COLO829 (cell line): ENCODE measurements at places on chromosomes 1 and 21.

GRCh38 chr1:160836561-160836960, 26.1 kb downstream of the CD244 start:
- DNase-seq, result no peak

GRCh38 chr1:210830034-210831028, 303.6 kb downstream of the KCNH1 start:
- DNase-seq, result peak; percentile 23

DNA sequence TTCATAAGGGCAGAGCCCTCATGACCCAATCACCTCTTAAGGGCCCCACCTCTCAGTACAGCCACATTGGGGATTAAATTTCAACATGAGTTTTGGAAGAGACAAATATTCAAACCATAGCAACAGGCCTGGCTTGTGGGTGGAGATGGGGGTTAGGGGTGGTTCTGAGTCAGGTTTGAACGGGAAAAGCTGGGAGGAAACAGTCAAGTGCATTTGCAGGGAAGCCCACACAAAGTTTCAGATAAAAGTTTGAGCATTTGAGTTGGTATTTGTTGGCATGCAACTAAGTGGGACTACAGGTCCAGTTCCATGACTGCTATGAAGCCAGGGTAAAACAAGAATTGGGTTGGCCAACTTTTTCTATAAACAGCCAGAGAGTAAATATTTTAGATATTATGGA, 21.0 kb upstream of the PADI2 start:
- DNase-seq, result no peak

GRCh38 chr1:231463541-231463940, 41.5 kb upstream of the EGLN1 start:
- no peak for DNase-seq

DNA sequence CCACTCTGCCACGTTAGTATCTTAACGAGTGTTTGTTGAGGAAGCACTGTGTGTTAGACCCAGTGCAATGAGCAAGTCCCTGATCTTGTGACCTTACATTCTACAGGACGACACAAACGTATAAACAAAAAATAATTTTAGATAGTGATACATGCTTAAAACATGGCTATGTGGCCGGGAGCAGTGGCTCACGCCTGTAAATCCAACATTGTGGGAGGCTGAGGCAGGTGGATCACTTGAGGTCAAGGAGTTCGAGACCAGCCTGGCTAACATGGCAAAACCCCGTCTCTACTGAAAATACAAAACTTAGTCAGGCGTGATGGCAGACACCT, 19.6 kb downstream of the MTX1 start:
- DNase-seq, result no peak

- DNase-seq, result peak; percentile 92
Measured at GRCh38 chr1:160681066-160681890, 30.3 kb downstream of the CD48 start.

GRCh38 chr1:198424441-198424840, 116.0 kb downstream of the ATP6V1G3 start:
- DNase-seq, result no peak

DNA sequence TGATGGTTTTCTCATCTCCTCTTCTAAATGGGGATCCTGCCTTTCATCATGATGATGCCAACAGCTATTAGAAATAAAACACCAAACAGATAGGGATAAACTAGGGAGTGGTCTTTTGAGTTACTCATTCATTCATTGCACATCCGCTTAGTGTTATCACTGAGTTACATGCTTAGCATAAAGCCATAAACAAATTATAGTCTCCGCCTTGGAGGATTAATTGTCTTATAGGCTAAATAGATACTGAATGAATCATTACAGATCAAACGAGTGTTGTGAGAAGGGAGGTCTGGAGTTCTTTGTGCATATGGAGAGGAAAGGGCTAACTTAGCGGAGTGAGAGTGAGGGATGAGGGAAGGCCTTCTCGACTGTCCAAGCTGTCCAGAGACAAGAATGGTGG, 19.8 kb upstream of the GUCA2B start:
- DNase-seq, result no peak

DNA sequence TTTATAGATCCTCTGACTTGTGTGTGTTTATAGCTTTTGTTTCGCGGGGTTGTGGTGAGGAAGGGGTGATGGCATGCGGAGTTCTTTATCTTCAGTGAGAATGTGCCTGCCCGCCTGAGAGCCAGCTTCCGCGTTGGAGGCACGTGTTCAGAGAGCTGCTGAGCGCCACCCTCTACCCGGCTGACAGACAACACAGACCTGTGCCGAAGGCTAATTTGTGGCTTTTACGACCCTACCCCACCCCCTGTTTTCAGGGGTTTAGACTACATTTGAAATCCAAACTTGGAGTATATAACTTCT, 14.4 kb upstream of the CD101 start:
- DNase-seq, result no peak

- no peak for DNase-seq
Measured at GRCh38 chr1:182213163-182213562, 151.7 kb upstream of the ZNF648 start.

GRCh38 chr1:218661411-218661810, 316.3 kb downstream of the TGFB2 start:
- DNase-seq, result no peak

GRCh38 chr1:8281843-8282509, 35.9 kb upstream of the SLC45A1 start:
- peak; percentile 4 for DNase-seq

GRCh38 chr1:178575611-178576361, 62.9 kb downstream of the TEX35 start:
- peak; percentile 53 for DNase-seq

- DNase-seq, result no peak
Measured at GRCh38 chr21:15976807-15977206, 247.0 kb downstream of the USP25 start.

- DNase-seq, result peak; percentile 35
Measured at GRCh38 chr1:214550857-214551435, 456 bp downstream of the PTPN14 start.

GRCh38 chr1:53639251-53639763, 99.7 kb downstream of the GLIS1 start:
- no peak for DNase-seq

GRCh38 chr1:52602856-52603600, 857 bp downstream of the GPX7 start:
- no peak for DNase-seq

GRCh38 chr1:153693466-153693865, 15.0 kb downstream of the NPR1 start:
- no peak for DNase-seq
